NCI-H510A (cell line): ENCODE measurements at places on chromosomes 5 and 9.

- DNase-seq: no peak
Observed at GRCh38 chr9:79719021-79719420, 147.3 kb downstream of the TLE4 start.

DNA sequence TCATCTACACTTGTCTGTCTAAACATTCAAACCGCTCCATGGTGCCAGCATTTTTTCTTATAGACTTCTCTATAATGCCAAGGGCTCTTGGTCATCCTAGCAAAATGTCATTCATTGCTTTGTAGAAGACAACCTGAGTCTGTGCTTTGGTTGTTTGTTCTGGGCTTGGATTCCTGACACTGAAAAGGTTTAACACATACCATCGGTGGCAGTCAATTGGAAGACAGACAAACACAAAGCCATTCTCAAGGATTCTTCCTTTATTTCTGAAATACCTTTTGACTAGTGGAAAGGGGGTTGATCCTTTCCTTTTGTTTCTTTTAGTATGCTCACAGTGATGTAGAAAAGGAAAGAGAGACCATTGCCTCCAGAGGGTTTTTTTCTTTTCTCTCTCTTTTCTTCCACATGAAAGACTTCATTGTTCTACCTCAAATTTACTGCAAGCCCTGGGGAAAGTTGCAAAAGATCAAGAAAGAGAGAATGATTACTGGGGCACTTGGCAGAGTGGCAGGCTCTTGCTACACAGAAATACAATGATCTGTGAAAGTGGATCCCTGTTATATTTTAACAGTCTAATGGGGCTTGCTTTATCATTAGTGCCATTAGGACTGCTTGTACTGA, 66.4 kb upstream of the TMC1 start:
- no peak for DNase-seq

- peak; percentile 43 for DNase-seq
Observed at GRCh38 chr5:123036391-123037103, at the start of gene PPIC. Gene PPIC (minus strand): TSS chr5:123036725. CDS start chr5:123036625, 100 bp downstream.

DNA sequence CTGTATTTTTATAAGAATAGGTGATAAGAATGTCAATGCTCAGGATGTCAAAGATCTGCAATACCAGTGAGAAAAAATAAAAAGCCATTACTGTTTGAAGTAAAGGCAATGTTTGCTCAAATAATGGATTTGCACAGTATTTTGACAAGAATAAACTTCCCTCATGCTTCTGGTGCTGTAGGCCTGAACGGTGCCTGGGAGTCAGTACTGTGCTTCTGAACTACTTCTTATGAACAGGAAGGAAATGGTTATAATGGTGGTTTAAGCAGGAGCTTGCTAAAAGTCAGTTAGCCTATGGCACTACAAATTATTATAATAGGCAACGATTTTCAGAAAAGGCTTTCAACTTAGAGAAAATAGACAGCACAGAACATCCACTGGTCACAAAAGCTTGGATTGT, 548.3 kb upstream of the CDH18 start:
- DNase-seq: no peak

GRCh38 chr9:136957461-136957860, 5.4 kb downstream of the LCN12 start:
- no peak for DNase-seq

GRCh38 chr5:164573397-164573796, 1068.0 kb downstream of the MAT2B start:
- no peak for DNase-seq

GRCh38 chr9:81387360-81388106, 301.8 kb downstream of the TLE1 start:
- no peak for DNase-seq

- no peak for DNase-seq
Observed at GRCh38 chr9:100066539-100066938, 32.3 kb downstream of the ERP44 start.
